ENCODE measurements at places on chromosomes 5 and 9.

DNA sequence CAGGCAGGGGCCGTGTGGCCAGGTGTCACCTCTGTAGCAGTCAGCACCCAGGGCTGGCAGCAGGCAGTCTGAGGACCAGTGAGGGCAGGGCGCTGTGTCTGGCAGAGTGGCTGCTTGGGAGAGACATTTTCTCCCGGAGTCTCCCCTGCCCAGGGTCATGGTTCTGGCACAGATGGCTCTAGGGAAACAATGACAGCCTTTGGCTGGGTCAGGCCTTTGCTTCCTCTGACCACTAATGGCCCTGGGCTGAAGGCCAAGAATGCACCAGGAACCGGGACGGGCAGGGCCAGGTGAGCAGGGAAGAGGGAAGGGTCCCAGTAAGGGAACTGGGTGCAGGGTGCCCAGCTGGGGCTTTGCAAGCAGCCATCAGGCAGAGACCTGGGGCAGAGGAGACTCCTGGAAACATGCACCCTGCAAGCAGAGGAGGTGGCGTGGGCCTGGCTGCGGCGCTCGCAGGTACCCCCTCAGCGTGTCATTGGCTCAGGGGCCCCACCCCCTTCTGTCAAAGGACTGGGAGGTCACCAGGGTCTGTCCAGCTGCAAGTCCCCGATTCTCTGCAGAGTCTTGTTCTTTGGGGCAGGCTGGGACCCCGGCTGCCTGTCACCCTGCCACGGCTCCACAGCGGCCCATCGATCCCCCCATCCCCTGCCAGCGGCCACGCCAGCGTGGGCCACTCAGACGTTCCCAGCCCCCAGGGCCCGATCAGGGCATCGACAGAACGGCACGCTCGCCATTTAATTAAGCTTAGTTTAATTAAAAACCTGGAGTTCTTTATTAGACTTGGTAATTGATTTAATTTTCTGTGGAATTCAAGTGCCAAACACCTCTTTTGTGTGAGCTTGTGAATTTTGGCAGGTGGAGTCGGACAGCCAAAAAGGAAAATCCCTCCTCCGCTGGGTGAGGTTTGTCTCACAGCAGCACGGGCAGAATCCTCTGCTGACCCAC lies 18.9 kb upstream of the TMEM250 start:
- no peak for DNase-seq

- DNase-seq: no peak
Observed at GRCh38 chr9:5900622-5901021, 9.9 kb downstream of the MLANA start.

GRCh38 chr9:90515510-90515909 lies 127.1 kb downstream of the DIRAS2 start:
- DNase-seq: no peak

GRCh38 chr9:131769361-131769760 lies 29.5 kb upstream of the RAPGEF1 start:
- no peak for DNase-seq

DNA sequence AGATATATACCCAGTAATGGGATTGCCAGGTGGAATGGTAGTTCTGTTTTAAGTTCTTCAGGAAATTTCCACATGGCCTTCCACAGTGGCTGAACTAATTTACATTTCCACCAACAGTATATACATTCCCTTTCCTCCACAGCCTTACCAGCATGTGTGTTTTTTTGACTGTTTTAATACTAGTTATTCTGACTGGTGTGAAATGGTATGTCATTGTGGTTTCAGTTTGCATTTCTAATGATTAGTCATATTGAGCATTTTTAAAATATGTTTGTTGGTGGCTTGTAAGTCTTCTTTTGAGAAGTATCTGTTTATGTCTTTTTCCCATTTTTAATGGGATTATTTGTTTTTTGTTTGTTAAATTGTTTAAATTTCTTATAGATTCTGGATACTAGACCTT lies 208.9 kb downstream of the CFAP90 start:
- no peak for DNase-seq

DNA sequence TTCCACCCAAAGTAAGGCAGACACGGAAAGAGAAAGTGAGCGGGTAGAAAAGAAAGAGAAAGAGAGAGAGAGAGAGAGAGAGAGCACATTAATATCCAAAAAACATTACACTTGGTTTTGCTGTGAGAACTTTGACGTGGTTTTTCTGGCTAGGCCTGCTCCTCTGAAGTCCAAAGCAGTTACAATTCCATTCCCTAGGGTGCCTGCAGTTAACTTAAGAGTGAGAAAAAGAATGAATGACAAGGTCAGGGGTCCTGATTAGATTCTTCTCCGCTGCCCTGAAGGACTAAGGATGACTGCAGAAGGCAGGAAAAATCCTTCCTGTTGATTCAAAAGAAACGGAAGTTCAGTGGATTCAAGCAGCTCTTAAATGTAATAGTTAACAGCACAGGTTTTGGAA lies 589.8 kb downstream of the PRELID2 start:
- DNase-seq: no peak

GRCh38 chr9:34989946-34990635 lies 546 bp downstream of the DNAJB5 start:
- DNase-seq: peak; percentile 78

- no peak for DNase-seq
Observed at GRCh38 chr5:158905281-158905680, 194.4 kb downstream of the EBF1 start.

GRCh38 chr5:140801494-140801841 lies 611 bp downstream of the PCDHA3 start:
- no peak for DNase-seq

GRCh38 chr5:55694152-55694830 lies 17.8 kb downstream of the SLC38A9 start:
- DNase-seq: no peak

GRCh38 chr9:72193478-72193881 lies 44.2 kb downstream of the GDA start:
- DNase-seq: no peak

GRCh38 chr9:93258419-93258817 lies 74.5 kb downstream of the WNK2 start:
- no peak for DNase-seq

DNA sequence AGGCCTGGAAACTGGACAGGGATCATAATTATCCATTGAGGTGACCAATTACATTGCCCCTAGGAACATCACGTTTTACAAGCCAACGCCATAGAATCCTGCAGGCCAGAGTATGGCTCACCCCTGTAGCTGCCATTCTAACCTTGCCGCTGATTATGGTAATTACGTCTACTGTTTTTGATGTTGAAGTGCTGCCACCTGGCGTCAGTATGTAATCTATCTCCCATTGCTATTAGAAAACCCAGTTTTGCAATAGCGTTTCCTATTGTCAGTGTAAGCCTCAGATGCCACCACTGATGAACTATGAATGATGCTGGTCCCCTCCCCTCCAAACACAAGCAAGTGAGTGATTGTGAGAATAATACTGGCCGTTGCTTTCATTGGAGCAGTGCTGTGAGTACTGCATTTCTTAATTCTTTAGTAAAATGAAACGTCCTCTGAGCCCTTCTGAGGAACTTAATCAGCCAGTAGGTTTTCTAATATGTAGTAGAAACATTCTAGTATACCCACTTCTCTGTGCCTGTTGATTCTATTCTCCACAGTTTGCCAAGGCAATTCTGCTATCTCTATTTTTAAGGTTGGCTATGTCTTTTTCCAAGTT lies 100.5 kb upstream of the NMUR2 start:
- DNase-seq: peak; percentile 54

GRCh38 chr9:37144762-37145161 lies 24.4 kb downstream of the ZCCHC7 start:
- DNase-seq: peak; percentile 35

DNA sequence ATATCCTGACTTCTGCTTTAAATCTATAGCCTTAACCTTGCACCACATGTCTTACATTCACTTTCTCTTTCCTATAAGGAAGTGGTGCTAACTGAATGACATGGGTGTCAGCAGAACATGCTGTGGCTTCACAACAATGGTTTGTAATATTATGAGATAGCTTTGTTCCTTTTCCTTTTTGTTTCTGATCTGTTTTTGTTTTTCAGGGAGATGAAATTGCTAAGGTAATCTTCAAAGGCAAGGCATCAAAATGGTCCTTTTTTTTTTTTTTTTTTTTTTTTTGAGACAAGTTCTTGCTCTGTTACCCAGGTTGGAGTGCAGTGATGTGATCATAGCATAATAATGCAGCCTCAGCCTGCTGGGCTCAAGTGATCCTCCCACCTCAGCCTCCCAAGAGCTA lies 53.6 kb upstream of the RANBP6 start:
- no peak for DNase-seq

DNA sequence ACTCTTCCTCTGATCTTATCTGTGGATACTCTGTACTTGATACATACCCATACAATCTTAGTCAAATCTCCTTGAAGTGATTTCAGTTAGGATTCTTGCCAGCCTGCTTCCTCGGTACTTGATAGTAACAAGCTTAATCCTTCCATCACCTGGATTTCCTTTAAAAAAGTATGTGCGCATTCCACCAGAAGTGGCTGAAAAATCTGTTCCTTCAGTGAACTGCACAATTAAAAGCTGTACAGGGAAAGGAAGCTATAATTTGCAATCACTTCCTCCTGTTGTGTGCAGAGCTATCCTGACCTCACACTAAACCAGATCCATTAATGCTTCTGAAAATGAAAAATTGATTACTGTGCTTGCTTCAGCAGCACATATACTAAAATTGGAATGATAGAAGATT lies 47.3 kb downstream of the PWWP2A start:
- no peak for DNase-seq

DNA sequence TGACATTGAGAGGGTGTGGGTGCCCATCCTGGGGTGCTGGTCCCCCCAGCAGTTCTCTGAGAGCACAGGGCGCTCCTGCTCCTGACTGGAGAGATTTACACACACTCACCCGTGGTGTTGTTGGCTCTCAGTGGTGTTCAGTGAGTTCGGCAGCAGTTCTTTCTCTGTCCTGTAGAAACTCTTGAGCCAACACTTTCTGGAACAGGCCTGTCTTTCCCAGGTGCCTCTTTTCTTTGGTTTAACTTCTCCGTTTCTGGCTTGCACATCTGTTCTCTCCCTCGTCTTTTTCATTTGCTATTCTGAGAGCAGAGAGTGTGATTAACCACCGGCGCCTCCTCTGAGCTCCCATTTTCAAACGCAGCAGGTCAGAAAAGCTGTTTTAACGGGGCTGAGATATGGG lies 284.5 kb downstream of the IRX2 start:
- DNase-seq: no peak

DNA sequence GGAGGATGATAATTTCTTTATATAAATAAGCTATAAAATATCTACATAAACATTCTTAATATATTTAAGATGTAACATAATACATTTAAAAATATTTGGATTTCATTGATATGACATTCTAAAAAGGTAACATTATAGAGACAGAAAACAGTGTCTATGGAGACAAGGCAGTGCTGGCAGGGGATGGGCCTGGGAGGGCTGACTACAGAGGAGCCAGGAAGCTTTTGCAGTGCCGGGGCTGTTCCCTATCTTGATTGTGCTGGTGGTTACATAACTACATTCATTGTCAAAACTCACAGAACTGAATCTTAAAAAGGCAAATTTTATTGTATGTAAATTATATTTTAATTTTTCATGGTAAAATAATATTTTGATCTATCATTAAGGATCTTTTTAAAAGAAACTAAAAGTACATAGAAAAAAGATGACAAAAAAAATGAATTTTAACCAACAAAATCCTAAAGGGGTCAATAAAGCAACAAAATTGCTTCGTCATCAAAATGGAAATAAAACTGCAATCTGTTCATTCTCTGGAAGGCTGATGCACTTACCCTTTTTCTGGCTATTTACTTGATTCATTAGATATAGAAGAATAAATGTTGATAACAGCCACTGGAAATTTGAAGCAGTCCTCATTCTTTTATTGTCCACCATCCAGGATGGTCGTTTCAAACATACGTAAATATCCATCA lies 26.3 kb downstream of the LIFR start:
- no peak for DNase-seq

DNA sequence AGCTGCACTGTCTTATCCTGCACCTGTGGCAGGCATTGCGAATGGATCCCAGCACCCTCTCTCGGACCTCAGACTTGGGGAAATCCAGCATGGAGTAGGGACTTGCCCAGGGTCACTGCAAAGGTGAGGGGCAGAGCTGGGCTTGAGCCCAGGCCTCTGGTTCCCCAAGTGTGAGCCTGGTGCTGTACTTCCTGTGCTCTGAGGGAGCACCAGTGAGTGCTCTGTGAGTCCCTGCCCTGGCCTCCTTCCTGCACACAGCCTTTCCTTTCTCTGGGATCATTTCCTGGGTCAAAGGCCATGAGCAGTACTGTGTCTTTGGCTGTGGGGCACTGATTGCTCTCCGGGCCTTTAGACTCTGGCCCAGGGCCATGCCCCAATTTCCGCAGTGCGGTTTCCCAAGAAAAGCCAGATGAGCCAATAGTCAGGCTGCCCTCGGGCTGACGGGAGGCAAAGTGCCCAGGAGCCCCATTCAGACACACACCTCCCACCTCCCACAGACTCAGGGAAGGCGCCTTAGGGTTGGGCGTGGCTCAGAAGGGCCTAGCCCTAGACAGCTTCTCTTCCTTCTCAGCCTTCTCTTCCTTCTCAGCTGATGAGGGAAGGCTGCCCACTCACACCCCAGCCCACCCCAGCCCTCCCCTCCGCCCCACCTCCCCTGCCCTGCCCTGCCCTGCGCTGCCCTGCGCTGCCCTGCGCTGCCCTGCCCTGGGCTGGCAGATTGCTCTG lies 23.3 kb upstream of the TRIM14 start:
- DNase-seq: no peak

DNA sequence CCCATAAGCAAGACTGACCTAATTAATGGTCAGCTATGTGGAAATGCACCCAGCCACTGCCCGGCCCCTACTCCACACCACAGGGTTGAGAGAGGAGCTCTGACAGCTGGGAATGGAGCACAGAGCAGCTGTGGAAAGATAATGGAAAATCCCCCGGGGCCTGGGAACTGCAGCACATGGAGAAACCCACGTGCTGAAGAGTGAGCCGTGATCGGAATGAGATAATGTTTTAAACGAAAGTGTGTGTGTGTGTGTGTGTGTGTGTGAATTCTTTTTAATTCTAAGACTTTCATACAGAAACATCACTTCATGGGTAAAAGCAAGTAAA lies 13.1 kb upstream of the SLC12A7 start:
- DNase-seq: no peak

GRCh38 chr9:127501821-127502343 lies 50.6 kb downstream of the LRSAM1 start:
- no peak for DNase-seq

GRCh38 chr9:132142924-132143323 lies 18.9 kb upstream of the NTNG2 start:
- no peak for DNase-seq

DNA sequence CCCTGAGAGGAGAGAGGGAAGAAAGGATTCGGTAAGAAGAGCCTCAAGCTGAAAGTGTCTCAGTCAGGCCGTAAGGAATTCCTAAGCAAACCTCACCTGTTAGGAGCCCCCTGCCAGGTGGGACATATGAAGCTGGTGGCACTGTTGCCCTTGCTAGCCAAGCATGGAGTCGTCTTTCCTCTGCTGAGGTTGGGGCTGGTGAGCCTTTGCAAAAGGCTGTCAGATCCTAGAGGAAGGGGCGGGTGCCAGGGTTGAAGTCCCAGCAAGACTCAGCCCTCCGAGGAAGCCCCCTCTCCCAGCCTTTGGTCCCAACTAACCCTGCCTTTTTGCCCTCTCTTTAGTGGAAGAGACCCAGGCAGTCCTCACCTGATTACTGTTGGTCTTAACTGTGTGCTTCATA lies 5.5 kb upstream of the SMIM32 start:
- DNase-seq: no peak
